Fibroblast of lung (primary cell): ENCODE measurements at places on chromosomes 16 and 17.

- peak; percentile 91 for DNase-seq
These were observed 115.3 kb downstream of the SLC39A11 start for GRCh38 chr17:72976971-72977770.

DNA sequence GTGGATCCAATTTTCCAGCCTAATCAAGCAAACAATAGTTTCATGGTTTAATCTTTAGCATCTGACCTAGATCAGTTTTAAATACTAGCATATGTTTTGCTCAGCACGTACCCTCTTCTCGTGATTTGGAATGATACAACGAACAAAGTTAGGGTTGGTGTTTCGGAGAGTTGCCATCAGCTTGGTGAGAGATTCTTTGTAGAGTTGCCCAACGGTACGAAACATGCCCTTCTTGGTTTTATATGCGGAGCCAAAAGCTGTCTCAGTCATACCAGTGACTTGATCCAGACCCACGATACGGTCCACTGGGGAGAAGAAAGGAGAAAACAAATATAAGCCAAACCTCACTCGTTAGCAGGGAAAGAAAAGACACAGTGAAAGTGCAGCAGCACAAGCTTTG, 85.3 kb downstream of the NDEL1 start:
- DNase-seq, result no peak

DNA sequence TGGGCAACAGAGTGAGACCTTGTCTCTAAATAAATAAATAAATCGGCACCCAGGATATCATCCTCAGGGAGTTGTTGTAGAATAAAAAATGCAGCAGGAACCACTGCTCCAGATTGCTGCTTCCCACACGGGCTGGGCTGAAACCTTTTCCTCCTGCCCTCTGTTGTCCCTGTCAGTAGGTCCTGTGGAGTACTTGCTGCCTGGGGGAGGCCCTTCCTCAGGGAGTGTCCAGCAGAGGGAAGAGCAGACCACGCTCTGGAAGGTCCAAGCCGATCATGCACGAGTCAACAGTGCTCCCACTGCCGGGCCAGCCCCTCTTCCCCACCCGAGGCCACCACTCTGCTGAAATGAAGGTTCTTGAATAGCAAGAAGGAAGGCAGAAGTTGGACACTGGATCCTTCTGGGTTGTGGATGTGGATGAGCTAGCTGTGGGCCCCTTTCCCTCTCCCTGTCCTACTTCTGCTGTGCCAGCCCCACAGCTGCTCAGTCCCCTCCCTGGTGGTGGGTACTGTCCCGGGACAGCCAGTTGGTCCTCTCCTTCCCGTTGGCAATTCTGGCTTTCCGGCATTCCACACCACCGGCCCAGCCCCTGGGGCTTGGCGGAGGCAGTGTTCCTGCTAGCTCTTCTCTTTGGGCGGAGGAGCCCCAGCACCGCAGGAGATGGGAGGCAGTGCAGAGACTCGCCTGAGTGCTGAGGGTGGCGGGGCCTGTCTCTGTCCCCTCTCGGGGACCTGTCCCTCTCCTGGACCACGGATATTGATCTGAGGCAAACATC, 10.8 kb downstream of the CDK5R1 start:
- peak; percentile 16 for DNase-seq

GRCh38 chr17:2146132-2146871, 91.4 kb downstream of the HIC1 start:
- peak; percentile 18 for DNase-seq

DNA sequence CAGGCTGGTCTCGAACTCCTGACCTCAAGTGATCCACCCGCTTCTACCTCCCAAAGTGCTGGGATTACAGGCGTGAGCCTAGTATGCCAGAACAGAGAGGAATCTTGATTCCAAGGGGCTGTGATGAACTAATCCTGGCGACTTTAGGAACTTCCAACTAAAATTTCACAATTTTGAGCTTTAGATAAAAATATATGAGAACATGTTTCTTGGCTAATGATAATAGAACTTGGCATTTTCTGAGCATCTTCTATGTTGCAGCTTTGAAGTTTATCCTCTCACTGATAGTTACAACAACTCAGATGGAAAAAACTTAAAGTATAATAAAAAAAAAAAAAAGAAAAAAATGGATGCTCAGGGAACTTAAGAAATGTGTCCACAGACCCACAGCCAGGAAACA, 69.8 kb upstream of the WSCD1 start:
- DNase-seq, result no peak

DNA sequence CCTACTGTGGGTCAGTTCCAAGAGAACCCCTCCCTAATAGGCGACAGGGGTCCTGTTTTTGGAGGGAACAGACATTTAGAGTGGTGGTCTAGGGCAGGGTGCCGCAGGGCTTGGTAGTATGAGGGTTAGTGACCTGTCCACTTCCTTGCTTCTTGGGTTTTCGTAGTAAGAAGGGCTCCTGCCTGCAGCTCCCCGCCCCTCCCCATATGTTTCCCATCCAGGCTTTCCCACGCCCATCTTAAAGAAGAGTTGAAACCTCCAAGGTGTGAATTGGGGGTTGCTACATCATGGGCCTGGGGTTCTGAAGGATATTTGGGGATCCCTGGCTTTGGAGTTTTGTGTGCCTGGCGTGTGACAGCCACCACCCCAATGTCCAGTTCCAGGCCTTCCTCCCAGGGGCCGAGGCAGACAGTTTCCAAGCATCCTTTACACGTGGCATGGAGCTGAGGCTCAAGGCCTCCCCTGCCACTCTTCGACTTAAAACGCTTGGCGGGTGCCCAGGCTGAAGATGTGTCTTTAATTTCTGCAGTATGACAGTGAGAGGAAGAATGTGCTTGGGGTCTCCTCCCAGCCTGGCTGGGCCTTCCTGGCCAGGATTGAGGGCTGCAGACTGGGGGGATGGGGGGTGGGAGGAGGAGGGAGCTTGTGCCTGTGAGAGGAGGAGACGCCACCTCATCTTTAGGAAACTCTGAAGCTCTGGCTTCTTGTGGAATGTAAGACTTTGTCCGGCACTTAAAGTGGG, 2.3 kb upstream of the COL1A1 start:
- peak; percentile 78 for DNase-seq

GRCh38 chr17:38354466-38354865, 2.8 kb downstream of the SOCS7 start:
- no peak for DNase-seq

GRCh38 chr16:75095204-75095621, 21.4 kb downstream of the LDHD start:
- DNase-seq, result no peak

DNA sequence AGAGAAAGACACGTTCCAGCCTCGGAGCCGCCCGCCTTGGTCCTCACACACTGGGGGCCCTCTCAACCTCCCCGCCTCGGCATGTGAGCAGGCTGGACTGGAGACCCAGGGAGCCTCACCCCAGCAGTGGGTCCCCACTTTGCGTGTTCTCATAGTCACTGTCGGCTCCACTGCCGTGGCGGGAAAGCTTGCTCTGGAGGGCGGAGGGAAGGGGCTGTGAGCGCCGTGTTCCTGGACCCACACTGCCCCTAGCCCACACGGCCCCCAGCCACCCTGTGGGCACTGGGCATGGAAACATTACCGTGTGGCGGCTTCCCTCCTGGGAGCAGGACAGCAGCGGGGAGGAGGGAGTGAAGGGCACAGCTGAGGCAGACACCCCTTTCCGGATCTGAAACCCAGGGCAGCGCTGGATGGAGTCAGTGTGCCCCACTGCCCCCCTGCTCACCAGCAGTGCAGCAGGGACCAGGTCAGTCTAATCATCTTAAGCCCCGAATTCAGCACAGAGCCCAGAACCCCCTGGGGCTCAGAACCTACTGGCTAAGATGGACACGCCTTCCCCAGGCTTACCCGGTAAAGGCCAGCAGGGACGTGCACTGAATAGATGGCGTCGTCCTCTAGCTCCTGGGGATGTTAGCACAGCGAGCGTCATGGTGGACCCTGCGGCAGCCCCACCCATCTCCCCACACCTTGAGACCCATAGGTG, 7.2 kb downstream of the TP53I13 start:
- DNase-seq, result no peak

DNA sequence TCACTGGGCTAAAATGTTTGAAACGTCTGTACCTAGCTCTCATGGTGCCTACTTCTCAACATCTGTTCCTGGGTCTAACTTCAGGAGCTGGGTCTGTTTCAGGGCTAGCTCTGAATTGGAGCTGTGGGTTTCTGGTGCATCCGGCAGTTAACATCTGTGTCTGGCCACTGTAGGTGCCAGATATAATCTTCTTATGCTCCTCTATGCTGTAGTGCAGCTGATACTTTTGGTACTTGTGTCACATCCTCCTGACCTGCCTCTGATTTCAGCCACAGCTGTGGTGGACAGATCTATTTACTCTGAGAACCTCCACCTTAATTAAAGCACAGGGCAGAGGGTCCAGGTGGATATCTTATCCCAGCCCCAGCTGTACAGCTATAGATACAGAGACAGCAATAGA, 496.5 kb upstream of the CDH11 start:
- DNase-seq, result no peak

- no peak for DNase-seq
These were observed 79.2 kb downstream of the MRM3 start for GRCh38 chr17:861364-861763.

DNA sequence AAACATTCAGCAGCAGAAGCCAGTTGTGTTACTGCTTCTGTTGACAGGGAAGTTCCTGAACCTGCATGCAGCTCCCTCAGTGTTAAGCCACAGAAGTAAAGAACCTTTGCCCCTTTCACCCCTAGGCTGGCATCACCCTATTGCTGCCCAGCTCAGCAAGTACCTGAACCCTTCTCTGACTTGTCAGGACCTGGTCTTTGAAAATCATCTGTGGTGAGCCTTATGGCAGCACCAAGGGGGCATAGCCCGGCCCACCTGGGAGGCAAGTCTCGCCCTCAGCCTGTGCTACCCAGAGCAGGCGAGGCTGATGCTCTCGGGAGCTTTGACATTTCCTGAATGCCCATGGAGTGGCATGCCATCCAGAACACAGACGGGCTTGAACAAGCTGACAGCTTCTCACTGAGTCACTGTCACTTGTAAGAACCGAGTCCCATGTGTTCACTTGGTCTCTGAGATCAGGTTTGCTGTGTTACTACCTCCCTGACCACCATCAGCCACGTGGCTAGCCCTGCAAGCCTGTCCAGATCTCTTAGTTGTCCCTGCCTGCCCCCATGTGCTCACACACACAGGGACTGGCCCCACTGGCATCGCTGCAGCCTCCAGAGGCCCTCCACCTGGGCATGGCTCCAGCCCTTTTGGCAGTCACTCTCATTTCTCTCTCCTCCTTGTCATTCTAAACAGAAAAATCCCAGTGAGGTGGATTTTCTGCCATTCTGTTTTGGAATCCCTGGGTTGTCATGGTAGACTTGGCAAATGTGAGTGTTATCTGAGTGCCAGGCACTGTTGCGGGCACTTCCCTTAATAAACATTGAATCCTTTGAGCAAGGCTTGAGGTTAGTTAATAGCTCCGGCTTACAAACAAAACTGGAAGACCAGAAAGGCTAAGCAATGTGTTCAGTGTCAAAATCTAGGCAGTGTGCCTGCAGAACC, 2.9 kb upstream of the CARMIL2 start:
- peak; percentile 40 for DNase-seq

DNA sequence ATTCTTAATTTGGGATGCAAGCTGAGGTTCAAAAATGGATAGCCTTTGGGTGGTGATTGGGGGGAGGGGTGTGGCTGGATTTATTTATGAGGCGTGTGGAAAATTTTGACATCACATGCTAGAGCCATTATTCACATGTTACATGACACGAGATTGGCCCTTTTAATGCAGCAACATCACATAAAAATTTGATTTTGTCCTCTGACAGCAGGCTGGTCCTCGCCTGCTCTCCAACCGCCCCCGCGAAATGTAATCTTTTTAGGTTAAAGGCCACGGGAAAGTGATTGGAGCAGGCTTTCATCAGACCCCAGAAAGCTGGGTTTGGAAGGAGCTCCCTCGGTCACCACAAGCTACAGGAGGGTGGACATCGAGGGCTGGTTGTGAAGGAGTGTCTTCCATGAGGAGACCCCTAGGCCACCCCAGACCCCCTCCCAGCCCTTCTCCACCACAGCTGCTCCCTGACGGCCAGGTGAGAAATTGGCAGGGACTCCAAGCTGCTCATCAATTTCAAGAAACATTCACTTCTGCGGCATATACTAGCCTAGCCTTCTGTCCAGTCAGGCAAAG, 502.7 kb upstream of the PSMD7 start:
- DNase-seq, result no peak

- peak; percentile 68 for DNase-seq
These were observed 40.5 kb upstream of the SKAP1 start for GRCh38 chr17:48470388-48471034.

GRCh38 chr17:549177-550040, 165.2 kb downstream of the VPS53 start:
- peak; percentile 87 for DNase-seq

DNA sequence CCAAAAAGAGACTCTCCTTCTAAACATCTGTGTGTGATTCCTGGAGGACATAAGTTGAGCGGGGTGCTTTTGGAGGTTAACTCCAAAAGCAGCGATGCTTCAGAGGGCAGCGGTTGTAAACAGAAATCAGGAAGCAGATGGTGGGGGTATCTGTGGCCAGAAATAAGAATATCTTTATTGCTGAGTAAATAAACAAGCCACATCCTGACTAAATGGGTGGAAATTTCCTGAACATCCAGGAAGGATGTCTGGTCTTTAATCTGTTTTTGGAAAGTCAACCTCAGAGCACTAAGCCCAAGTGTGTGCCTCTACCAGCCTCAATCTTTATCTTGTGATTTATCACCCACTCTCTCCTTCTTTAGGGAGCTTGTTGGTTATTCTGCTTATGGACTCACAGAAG, 123.3 kb downstream of the CDH13 start:
- DNase-seq, result no peak

DNA sequence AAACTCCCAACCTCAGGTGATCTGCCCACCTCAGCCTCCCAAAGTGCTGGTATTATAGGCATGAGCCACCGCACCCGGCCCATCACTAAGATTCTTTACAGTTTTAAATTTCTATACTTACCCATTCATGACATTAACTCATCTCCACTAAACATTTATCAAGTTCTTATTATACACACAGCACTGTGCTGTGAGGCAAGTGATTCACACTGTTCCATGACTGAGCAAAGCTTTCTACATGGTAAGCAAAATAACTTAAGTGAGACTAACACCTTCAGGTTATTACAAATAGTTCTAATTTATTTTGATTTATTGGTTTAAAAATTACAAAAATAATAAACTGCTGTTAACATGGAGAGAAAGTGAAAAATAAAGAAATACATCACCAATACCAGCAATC, 33.5 kb downstream of the MARVELD3 start:
- no peak for DNase-seq

DNA sequence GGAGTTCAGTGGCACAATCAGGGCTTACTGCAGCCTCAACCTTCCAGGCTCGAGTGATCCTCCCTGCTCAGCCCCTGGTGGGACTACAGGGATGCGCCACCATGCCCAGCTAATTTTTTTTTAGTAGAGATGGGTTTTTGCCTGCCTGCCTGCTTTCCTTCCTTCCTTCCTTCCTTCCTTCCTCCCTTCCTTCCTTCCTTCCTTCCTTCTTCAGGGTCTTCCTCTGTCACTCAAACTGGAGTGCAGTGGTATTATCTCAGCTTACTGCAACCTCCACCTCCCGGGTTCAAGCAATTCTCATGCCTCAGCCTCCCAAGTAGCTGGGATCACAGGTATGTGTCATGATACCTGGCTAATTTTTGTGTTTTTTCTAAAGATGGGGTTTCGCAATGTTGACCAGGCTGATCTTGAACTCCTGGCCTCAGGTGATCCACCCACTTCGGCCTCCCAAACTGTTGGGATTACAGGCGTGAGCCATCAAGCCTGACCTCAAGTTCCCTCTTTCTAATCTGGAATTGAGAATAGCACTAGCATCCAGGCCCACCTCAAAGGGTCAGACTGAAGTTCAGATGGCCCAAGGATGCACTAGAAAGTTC, 45.3 kb downstream of the PRAC1 start:
- no peak for DNase-seq

- no peak for DNase-seq
These were observed 292.2 kb downstream of the CDH11 start for GRCh38 chr16:64829678-64830077.
